Stimulated activated CD4-positive, alpha-beta T cell treated with anti-CD3 and anti-CD28 coated beads, Interleukin-4, amount 100 ng/mL, for 24 hours (primary cell): ENCODE measurements at places on chromosomes 6 and 20.

DNA sequence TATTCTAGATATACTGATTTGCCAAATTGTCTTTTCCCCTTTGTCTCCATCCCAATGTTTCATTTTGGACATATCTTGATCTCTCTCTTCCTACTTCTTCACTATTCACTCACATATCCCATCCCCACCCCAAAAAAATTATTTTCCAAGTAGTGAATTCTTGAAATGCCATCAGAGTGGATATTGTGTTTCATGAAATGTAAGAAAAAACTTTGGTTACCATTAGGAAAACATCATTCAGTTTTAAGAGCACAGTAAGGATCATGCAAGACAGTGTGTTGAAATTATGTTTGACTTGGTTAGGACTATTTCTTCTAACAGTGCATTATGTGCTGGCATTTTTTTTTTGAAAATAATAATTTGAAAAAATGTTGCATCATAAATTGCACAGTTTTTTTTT lies 5.7 kb downstream of the RSPO3 start:
- DNase-seq, result no peak

GRCh38 chr20:50593005-50593335 lies 82.8 kb downstream of the PTPN1 start:
- DNase-seq, result no peak

DNA sequence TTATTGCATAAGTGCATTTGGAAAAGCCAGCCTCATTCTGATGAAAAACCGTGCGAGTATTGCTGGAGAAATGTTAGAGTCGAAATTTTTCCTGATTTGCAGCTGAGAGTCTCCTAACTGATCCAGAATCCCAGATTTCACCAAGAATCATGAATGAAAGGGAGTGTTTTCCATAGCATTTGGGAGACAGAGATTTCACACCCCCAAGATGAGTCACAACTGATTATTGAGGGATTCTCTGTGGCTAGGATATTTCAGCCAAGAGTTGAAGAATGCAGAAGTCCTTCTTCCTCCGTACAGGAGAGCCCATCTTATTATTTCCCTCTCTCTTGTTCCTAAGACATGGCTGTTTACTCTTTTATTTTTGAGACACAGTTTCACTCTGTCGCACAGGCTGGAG lies 82.2 kb upstream of the SALL4 start:
- no peak for DNase-seq

DNA sequence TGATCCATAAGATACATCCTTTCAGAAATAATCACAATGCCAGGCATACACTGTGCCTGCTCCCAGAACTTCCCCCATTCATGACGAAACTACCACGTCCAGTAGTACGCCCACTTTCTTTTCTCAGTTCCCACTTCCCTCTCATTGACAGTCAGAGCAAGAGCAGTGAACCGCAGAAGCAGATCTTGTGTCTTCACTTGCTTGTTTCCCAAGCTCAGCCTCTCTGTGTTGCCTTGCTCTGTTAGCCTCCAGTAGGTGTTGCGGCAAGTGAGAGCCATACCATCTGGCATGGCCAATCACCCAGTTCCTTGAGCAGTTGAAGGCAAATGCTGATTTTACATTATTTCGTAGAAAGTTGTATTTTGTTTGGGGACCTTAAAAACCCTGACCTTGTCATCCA lies 11.7 kb downstream of the UST start:
- peak; percentile 54 for DNase-seq

DNA sequence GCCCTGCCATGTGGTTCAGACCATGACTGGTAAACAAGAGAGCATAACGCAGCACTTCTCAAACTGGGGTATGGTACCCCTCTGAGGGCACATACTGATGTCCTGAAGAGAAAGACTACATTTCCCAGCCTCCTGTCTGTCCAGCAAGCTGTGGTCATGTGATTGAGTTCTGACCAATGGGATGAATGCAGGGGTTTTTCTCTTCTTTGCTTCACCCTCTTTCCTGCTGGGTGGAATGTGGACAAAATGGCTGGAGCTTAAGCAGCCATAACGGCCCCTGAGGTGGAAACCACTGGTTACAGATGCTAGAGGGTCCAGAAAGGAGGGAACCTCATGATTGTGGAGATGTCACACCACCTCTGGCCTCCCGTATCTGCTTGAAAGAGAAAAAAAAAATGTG lies 19.4 kb upstream of the KCNB1 start:
- DNase-seq, result no peak

DNA sequence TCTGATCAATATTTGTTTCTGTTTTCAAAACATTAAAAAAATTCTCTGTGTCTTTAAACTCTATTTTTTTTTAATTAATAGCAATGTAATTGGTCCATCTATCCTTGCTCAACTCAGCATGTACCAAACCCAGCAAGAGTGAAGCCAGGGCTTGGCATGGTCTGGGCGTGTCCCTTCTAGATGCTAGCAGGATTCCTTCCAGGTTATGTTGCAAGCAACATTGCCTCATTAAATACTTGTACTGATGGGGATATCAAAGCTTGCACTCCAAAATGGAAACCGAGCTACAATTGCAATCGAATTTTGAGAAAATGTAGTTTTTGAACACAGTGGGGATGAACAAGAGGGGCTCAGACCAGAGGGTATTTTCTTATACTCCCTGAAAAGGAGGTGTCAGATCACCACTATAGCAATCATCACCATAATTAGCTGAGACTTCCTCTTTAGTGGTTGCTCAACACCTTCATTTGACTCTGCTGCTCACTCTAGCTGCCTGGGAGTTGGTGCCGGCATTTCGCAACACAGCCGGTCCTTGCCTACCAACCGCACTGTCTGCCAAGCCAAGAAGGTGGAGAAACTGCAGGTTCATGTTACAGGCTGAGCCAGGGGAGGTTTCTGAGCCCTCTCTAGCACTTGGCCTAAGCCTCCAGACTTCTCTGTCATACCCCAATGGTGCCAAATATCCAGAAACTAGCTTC lies 67.8 kb upstream of the RALGAPA2 start:
- DNase-seq, result no peak

- DNase-seq, result no peak
These were observed 31.9 kb downstream of the STK35 start for GRCh38 chr20:2133318-2134183.

DNA sequence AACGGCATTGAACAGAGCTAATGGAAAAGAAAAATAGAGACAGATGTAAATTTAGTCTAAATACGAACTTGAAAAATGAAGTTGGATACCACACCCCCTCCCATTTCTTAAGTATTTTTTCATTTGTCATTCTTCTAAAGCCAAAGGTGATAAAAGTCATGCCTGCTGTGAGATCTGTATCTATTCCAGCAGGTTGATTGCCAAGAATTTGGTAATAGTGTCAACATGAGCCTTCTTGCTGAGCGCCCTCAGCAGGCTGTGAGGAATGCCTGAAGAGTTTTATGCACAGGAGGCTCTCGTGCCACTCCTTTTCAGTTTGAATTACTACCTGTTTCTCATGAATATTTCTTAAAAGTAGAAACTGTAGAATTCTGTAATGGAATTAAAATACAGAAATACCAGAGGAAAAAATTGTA lies 165.4 kb downstream of the QKI start:
- no peak for DNase-seq

DNA sequence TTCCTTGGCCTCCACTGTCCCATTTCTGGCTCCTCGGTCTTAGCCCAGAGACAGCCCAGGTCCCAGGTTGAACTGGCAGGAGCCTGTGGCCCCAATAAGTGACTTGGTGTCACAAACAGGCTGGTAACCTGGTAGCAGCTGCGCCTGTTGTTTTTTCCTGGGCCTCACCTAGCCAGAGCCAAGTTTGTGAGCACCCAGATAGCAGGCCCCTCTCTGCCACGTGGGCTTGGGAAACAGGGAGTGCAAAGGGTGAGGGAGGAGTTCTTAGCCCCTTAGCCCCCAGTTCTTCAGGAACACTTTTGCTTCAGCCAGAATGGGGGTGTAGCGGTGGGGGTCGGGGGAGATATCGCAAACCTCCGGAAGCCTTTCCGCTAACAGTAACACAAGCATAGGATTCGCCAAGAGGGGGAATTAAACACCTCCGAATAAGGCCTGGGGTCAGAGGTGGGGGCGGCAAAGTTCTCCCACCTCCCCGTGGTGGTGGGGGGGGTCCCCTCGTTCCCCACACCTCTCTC lies 760 bp downstream of the C6orf132 start:
- no peak for DNase-seq

DNA sequence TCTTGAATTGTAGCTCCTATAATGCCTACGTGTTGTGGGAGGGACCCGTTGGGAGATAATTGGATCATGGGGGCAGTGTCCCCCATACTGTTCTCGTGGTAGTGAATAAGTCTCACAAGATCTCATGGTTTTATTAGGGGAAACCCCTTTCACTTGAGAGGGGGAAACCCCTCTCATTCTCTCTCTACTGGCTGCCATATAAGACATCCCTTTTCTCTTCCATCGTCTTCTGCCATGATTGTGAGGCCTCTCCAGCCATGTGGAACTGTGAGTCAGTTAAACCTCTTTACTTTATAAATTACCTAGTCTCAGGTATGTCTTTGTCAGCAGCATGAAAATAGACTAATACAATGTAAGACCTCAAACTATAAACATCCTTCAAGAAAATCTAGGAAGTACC lies 23.1 kb downstream of the PAQR8 start:
- DNase-seq, result no peak

- no peak for DNase-seq
These were observed 189.3 kb upstream of the ARG1 start for GRCh38 chr6:131383421-131384411.

- DNase-seq, result no peak
These were observed 14.6 kb upstream of the RIPOR2 start for GRCh38 chr6:24950218-24950941.

- no peak for DNase-seq
These were observed 112.7 kb upstream of the CLDN20 start for GRCh38 chr6:155150967-155151671.

DNA sequence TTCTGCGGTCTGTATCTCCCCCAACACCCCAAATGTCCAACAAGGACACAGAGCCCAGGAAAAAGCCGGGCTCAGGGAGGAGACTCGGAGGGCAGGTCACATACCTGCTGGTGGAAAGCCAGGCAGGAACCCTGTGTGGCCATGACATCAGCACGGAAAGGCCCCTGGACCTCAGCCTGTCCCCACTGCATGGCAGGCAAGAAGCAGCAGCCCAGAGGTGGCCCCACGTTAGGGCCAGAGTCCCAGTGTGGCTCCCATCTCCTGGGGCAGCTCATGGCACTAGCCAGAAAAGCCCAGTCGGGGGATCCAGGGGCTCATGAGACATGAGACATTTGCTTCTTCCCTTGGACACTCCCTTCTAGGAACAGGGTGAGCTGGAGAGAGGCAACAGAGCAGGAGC lies 258.7 kb downstream of the DLL1 start:
- no peak for DNase-seq
